Inflammatory macrophage treated with lipopolysaccharide for 4 hours (primary cell): ENCODE measurements at places on chromosomes 5 and 9.
A peak's percentile ranks its signal among the peaks of the same experiment; 100 is the strongest.

GRCh38 chr5:122465031-122465577, 153.1 kb downstream of the SNCAIP start:
- no peak for DNase-seq

- DNase-seq, result peak; percentile 15
Measured at GRCh38 chr9:28782630-28783029, 1209.3 kb upstream of the C9orf72 start.

GRCh38 chr5:27124590-27124989, 86.2 kb upstream of the CDH9 start:
- no peak for DNase-seq

DNA sequence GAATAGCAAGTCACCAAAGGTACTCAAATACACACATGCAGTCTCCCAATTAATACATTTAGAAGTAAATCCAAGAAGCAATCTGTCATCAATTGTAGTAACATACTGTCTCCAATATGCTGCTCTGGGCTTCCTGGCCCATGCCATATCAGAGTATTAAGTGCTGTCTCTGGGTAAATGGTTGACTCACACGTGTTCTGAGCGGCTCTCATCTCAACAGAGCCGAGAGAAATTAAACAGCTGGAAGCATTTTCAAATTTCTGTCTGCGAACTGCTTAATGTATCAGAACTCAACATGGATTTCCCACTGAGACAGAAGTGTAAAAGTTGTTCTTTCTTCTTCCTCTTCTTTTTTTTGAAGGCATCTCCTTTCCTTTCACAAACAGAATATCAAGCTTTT, 247.3 kb upstream of the TAS2R1 start:
- no peak for DNase-seq

- DNase-seq, result no peak
Measured at GRCh38 chr9:127384016-127384730, 12.8 kb upstream of the SLC2A8 start.

- DNase-seq, result no peak
Measured at GRCh38 chr9:2241461-2241835, 226.3 kb downstream of the SMARCA2 start.

GRCh38 chr9:108323615-108324014, 532.2 kb downstream of the ACTL7B start:
- DNase-seq, result no peak

DNA sequence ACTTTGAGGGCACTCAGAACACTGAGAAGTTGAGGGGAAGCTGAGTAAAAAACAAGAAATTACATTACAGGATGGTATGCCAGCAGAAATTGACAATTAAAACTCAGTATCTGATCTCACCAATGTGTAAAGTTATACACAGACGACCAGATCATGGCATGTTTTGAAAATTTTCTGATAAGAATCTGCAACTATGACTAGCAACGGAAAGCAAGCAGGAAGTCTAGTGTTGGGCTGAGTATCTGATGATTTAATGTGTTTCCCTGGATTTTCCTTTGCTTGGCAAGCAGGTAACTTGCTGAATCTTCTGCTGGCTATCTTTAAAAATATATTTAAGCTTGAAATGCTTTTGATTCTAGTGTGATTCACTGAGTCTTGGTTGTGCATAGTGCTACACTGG, 5.2 kb upstream of the GCNT4 start:
- no peak for DNase-seq

GRCh38 chr5:37738057-37738691, 101.7 kb downstream of the GDNF start:
- DNase-seq, result peak; percentile 84

- DNase-seq, result no peak
Measured at GRCh38 chr5:32068561-32068960, 105.6 kb downstream of the GOLPH3 start.

DNA sequence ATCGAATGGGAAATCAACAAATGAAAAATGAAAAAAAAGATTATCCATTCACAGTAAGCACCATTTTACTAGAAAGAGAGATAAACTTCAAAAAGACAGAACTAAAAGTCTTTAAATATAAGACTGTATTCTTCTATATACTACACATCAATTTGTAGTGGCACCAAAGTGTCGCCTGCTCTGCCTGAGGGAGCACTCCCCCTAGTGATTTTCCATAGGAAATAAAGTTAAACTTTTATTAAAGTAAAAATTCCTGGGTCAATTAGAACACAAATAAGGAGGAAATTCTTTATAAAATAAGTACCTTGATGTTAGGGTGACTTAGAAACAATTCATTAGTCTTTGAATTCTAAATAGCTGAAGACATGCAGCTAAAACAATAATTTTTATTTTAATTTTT, 9.7 kb downstream of the RAD1 start:
- DNase-seq, result no peak

DNA sequence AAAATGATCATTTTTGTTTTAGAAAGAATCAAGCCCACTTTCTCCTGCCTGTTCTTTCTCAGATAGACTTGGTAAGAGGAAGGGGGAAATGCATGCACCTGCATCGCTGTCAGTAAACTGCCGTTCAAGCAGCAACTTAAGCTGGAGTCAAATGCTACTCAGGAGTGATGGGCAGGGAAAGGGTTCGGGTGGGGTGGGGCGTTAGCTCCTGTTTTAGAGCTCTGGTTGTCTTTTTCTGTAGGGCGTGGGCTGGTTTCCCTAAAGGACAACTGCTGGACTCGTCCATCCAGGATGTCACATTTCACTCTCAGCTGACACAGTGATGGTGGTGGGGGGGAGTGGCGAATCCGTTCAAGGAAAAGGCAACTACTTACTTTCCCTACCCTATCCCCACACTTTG, 75.0 kb downstream of the NDFIP1 start:
- DNase-seq, result no peak

- DNase-seq, result peak; percentile 20
Measured at GRCh38 chr5:89878140-89879132, 531.1 kb downstream of the CETN3 start.
